Urinary bladder (tissue), 4 donors: ENCODE measurements at places on chromosomes 6 and 20. TPM values are rescaled to one million over a fixed set of nuclear protein-coding genes. Genes with fewer than 3 reads are reported as not detected.

SMLR1 gene
- not detected for total RNA-seq

GJE1 gene
- not detected for total RNA-seq

DLK2 gene
- total RNA-seq = 2.0 TPM

GRCh38 chr6:119479860-119480655 is 130.5 kb upstream of the MAN1A1 start:
- no peak for DNase-seq

DNA sequence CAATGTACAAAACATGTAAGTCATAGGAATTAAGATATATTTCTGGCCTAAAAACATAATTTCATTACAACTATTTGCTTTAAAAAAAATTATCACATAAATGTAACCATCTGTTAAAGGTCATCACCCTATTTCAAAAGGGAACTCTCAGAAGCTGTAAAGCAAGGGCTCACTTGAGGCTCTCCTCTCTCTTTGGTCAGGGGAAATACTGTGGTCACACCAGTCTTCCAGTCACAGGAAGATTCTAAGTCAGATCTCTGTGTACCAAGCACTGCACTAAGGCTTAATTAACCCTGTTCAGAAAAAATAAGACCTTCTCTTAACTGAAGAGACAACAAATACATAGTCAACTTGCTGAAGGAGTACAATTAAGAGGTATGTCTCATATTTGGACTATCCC is 75.6 kb downstream of the MMS22L start:
- no peak for DNase-seq
